ENCODE measurements at places on chromosomes 3 and 15. TPM values are rescaled to one million over a fixed set of nuclear protein-coding genes. Genes with fewer than 3 reads are reported as not detected.

NPAP1 gene
- total RNA-seq = 0.28 TPM

TM4SF18 gene
- 0.33 TPM for total RNA-seq

INKA1 gene
- 5.9 TPM for total RNA-seq

ZNF660 gene
- total RNA-seq = 7.1 TPM

OXSM gene
- 4.8 TPM for total RNA-seq

SLC25A20 gene
- 20.9 TPM for total RNA-seq

GRCh38 chr15:51212909-51213308 lies 118.2 kb upstream of the TNFAIP8L3 start:
- H3K4me1 ChIP-seq = no peaks in the 10 kb centered on the region
- DNase-seq = no peak
- peaks cover 22% of the 10 kb centered on the region for H3K27me3 ChIP-seq
- no peak overlapping the region for H3K27ac ChIP-seq

- no peaks in the 10 kb centered on the region for H3K36me3 ChIP-seq
- H3K27ac ChIP-seq = no peak overlapping the region
- no peaks in the 10 kb centered on the region for H3K27me3 ChIP-seq
- peak; percentile 69 for DNase-seq
Measured at GRCh38 chr3:177463863-177464262, 266.6 kb upstream of the TBL1XR1 start.

DNA sequence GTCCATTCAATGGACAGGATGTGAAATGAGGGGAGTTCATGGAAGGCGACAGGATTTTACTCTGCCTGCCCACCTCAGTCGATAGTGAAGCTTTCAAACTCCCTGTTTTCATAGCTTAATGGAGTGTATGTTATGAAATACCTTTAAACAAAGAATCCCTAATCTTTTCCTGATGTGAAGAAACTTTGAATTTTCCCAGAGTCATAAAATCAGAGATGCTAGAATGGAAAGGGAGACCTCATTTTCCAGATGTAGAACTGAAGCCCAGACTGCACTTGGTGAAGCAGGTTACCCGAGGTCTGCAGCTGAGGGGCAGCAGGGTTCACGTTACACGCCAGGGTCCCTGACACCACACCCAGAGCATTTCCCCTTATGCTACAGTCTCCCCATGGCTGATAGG lies 34.7 kb upstream of the LACTB start:
- peaks cover 18% of the 10 kb centered on the region for H3K4me1 ChIP-seq
- H3K4me3 ChIP-seq = no peak overlapping the region
- H3K27me3 ChIP-seq = no peaks in the 10 kb centered on the region
- H3K36me3 ChIP-seq = no peaks in the 10 kb centered on the region

- no peaks in the 10 kb centered on the region for H3K4me1 ChIP-seq
- H3K36me3 ChIP-seq = no peaks in the 10 kb centered on the region
- no peak overlapping the region for H3K27ac ChIP-seq
- H3K27me3 ChIP-seq = no peaks in the 10 kb centered on the region
Measured at GRCh38 chr3:149374391-149374790, 3.1 kb downstream of the TM4SF1 start.

DNA sequence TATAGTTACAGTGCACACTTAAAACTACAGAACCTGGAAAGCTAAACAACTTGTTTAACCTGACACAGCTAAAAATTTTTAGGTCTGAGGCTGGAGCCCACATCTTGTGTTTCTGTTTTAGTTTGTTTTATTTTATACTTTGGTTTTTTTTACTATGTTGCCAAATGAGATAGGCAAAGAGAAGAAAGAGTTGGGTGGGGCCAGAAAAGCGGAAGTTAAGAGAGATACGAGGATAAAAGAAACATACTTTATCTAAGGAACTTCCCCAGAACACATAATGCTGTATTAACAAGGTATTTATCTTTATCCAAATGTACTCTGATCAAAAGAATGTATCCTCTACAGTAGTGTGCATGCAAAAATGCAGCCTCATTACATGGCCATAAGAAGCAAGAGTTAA lies 1145.7 kb downstream of the EPHA3 start:
- H3K27ac ChIP-seq = no peak overlapping the region
- no peaks in the 10 kb centered on the region for H3K4me1 ChIP-seq
- H3K27me3 ChIP-seq = no peaks in the 10 kb centered on the region
- no peak overlapping the region for H3K4me3 ChIP-seq

GRCh38 chr3:25817107-25817506 lies 27.2 kb downstream of the OXSM start:
- H3K27ac ChIP-seq = no peak overlapping the region
- no peaks in the 10 kb centered on the region for H3K4me1 ChIP-seq
- no peak for DNase-seq
- no peaks in the 10 kb centered on the region for H3K36me3 ChIP-seq

DNA sequence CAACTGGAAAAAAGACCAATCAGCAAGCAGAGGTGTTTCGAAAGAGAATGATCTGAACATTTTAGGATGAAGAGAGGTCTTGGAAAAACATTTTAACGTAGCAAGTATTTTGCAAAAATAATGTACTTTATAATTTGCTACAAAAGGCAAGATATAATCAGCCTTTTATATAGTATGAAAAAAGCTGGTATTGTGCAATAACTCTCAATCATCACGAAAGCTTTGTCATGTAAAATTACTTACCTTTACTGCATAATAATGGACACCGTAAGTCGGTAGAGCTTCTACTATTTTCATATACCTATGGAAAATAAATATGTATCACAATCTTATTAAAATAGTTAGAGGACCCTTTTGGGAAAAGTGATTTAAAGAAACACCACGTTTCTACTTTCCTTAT lies 95.7 kb upstream of the LMOD3 start:
- no peaks in the 10 kb centered on the region for H3K27me3 ChIP-seq
- DNase-seq = no peak
- no peak overlapping the region for H3K27ac ChIP-seq
- H3K36me3 ChIP-seq = peaks cover 52% of the 10 kb centered on the region
- H3K4me3 ChIP-seq = no peak overlapping the region
- no peaks in the 10 kb centered on the region for H3K4me1 ChIP-seq

DNA sequence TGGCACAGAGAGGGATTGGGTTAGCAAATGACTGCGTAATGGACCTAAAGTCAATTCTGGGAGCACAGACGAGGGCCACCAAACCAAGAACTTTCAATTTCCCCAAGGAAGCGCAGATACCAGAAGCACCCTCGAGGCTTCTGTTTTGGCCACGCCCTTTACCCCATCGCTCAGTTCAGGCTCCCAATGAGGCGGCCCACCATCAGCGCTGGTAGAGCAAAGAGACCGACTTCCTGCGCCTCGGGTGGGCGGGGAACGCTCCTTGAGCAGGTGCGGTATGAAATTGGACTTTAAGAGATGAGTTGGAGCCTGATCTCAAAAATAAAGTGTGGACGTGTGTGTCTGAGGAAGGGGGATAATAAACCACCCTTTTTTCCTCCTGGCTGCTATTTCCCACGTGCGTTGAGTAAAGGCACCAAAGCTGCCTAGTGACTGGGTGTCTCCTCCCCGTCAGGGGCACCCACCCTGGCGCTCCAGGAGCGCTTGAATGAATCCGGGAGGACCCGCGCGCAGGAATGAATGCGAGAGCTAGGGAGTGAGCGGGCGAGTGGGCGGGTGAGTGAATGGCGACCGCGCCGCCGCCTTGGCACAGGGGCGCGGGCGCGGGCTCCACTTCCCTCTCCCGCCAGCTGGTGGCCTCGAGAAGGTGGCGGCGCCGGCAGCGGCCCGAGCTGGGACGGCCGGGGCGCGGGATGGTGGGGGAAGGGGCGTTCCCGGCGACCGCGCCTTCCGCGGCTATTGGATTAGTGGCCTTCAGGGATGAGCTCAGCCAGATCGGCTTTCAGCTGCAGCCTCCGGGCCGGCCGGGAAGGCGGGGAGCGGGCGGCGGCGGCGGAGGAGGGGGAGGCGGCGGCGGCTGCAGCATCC lies at the start of gene SPSB4:
Gene SPSB4 (plus strand): TSS at position 772 of the 867 bp plus-strand sequence. CDS start 14,758 bp downstream, outside the sequence.
- peak; percentile 41 for DNase-seq
- peaks cover 20% of the 10 kb centered on the region for H3K4me1 ChIP-seq
- no peaks in the 10 kb centered on the region for H3K36me3 ChIP-seq
- H3K27me3 ChIP-seq = peaks cover 7% of the 10 kb centered on the region
- H3K4me3 ChIP-seq = peak within 1 kb of the TSS; percentile 86

DNA sequence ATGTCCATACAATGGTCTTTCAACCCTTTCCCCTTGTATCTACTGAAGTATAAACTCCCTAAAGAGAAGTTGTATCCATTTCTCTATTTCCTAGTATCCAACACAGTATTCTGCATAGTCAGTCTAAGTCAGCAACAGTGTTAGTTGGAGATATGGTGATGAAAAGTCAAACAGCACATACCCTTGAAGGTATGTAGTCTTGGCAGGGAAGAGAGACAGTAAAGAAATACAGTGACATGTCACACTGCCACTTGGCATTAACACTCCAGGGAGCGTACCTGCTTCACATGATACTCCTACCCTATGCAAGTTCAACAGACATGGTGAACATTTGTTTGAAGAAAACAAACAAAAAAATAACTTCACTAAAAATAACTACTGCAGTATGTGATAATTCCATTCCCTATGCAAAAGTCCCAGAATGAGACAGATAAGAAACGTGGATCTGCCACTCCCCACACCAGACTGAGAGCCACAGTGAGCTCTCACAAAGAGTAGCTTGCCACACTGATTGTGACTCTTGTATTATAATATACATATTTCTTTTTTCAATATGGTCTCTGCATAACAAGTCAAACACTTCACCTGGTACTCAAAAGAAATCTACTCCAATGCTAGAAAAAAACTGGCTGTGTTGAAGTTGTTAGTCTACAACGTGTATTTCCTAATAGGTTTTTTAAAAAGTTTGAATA lies 5.9 kb downstream of the PDCD10 start:
- DNase-seq = no peak
- H3K27ac ChIP-seq = peak overlapping the region; percentile 62
- peaks cover 34% of the 10 kb centered on the region for H3K4me1 ChIP-seq
- no peaks in the 10 kb centered on the region for H3K36me3 ChIP-seq
- no peaks in the 10 kb centered on the region for H3K27me3 ChIP-seq

GRCh38 chr3:187974871-187975271 lies 179.1 kb upstream of the LPP start:
- no peak overlapping the region for H3K27ac ChIP-seq
- peaks cover 3% of the 10 kb centered on the region for H3K27me3 ChIP-seq

GRCh38 chr3:102143536-102143935 lies 291.3 kb upstream of the ZPLD1 start:
- no peak overlapping the region for H3K4me3 ChIP-seq
- H3K4me1 ChIP-seq = peaks cover 10% of the 10 kb centered on the region
- no peak overlapping the region for H3K27ac ChIP-seq

GRCh38 chr15:92596623-92597022 lies 59.0 kb downstream of the FAM174B start:
- no peaks in the 10 kb centered on the region for H3K27me3 ChIP-seq
- DNase-seq = no peak
- no peak overlapping the region for H3K27ac ChIP-seq
- no peak overlapping the region for H3K4me3 ChIP-seq

- H3K36me3 ChIP-seq = no peaks in the 10 kb centered on the region
- no peak overlapping the region for H3K4me3 ChIP-seq
Measured at GRCh38 chr3:141000027-141000663, 51.0 kb upstream of the SPSB4 start.

DNA sequence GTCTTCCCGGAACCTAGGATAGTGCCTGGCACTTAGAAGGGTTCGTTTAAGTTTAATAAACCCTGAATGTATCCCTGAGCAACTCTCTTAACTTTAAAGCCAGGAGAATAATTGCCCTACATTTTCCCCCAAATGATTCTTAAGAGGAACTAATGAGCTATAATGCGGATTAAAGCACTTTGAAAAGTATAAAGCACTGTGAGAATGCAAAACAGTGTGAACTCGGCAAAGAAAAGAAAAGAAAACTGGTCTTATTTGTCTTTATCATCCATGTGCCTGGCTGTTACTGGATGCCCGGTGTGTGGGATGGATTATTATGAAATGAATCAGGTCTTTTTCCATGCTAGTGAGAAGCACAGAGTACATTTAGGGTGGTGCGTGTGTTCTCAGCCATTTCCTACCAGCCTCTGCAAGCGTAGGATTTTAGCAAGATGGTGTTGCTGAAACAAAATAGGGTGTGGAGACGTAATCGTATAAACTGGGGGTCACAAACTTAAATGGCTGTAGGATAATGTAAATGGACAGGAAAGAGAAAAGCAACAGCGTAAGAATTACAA lies 983 bp downstream of the KBTBD12 start:
- no peak overlapping the region for H3K4me3 ChIP-seq
- DNase-seq = no peak
- no peaks in the 10 kb centered on the region for H3K4me1 ChIP-seq
- H3K27me3 ChIP-seq = peaks cover 58% of the 10 kb centered on the region
- H3K27ac ChIP-seq = no peak overlapping the region

DNA sequence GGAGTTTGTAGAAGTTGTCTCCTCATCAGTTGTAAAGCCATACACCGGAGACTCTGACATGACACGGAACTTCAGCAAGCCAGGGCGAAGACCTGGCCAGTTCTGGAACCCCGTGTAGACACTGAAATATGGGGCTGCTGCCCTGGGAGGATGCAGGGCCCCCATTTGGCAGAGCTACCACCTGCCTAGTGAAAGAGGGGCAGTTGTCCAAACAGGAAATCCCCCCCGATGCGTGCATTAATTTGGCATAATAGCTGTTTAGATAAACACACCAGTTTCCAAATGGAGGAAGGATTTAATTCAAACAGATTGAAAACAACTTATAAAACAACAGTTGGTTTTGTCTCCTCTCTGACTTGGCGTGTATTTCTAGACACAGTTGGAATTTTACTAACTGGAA lies 357.2 kb downstream of the GABRG3 start:
- H3K4me3 ChIP-seq = no peak overlapping the region
- no peaks in the 10 kb centered on the region for H3K27me3 ChIP-seq
- no peaks in the 10 kb centered on the region for H3K4me1 ChIP-seq
- DNase-seq = no peak
- H3K36me3 ChIP-seq = no peaks in the 10 kb centered on the region
- H3K27ac ChIP-seq = no peak overlapping the region

Data from cardiac muscle cell (in vitro differentiated cells and primary cell).